Psoas muscle (tissue), 8 donors: ENCODE measurements at places on chromosomes 16 and 17.

- no peak for DNase-seq
Measured at GRCh38 chr17:67461228-67461780, 84.2 kb downstream of the PITPNC1 start.

DNA sequence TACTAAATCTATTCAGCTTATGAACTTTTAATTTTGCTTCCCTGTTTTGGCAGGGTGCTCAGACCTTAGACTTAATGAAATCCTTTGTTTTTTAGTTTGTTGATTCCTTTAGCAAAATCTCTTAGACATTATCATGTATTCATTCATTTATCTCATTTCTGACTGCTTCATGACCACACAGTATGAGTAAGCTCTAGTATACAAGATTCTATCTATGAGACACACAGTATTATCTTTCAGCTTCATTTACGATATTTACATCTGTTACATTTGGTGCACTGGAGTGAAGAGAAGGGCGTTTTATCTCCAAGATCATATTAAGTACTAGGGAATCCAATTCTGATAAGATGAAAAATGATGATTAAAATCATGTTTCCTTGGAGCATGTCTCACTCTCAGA lies 448.1 kb upstream of the CA10 start:
- DNase-seq = no peak

DNA sequence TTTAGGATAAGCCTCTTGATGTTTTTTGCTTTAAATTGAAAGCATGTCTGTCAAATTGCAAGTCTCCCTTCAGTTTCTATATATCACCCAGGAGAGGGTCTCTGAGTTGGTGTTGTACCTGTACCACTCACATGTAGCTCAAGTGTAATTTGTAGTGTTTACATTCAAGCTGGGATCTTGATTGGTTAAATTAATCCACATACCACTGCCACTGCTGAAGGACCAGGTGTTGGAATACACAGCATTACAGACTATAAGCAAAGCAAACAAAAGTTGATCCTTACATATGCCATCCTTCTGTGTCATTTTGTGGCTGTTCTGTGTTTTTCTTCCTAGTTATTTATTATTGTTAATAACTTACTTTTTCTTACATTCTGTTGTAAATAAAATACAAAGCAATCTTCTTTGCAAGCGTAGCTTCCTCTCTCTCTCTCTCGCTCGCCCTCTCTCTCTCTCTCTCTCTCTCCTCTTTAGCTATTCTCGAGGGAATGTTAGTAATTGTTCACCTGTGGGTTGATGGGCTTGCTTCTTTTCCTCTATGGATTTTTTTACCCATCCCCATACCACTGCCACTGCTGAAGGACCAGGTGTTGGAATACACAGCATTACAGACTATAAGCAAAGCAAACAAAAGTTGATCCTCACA lies 20.8 kb upstream of the NOL11 start:
- no peak for DNase-seq

DNA sequence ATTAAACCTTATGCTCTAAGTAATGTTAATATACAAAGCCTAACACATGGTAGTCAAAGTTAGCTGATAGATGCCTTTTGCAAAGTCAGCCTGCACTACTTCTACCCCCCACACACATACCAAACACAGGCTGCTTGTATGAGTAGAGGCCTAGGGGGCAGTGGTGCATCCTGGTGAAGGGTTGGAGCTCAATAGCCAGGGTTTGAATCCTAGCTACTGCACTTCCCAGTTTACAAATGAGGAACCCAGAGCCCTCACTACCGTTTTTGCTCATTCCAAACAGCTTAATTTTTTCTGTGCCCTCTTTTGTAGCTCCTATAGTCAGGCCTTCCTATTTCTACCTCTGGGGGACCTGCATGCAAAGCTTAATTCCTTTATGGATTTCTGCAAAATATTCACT lies 18.9 kb upstream of the HYDIN start:
- no peak for DNase-seq

GRCh38 chr16:27112093-27112811 lies 45.5 kb downstream of the C16orf82 start:
- DNase-seq = no peak

- DNase-seq = no peak
Measured at GRCh38 chr17:82751171-82751570, 694 bp upstream of the TBCD start.

DNA sequence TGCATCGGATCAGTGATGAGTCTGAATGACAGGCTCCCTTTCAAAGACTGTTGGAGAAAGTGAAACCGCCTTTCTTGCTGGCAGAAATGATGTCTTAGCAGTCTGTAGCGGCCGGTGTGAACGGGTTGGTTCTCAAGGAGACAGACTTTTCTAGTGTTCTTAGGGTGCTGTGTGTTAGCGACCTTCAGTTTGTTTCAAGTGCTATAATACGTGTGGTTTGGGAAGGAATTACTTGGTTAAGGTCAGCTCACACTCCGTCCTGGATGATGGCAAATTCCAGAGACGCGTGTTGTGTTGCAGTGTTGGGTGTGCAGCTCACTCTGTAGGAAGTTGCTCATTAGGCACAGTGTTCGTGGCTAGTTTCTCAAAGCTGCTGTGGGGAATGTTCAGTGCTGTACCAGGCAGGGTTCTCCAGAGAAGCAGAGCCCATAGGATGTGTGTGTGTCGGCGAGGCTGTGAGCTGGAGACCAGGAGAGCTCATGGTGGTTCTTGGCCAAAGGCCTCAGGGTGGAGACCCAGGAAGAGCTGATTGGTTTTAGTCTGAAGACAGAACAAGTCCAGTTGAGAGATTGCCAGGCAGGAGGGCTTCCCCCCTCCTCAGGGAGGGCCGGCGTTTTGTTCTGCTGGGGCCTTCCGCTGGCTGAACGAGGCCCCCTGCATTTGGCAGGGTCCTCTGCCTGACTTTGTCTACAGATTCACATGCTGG lies 37.6 kb downstream of the ZNF750 start:
- DNase-seq = peak; percentile 38

GRCh38 chr17:76219670-76220383 lies 20.5 kb downstream of the RNF157 start:
- no peak for DNase-seq

GRCh38 chr17:13418891-13419290 lies 182.8 kb downstream of the HS3ST3A1 start:
- DNase-seq = no peak

GRCh38 chr17:3697103-3697476 lies 1.1 kb upstream of the P2RX5 start:
- no peak for DNase-seq

- no peak for DNase-seq
Measured at GRCh38 chr16:31301708-31302400, 42.1 kb downstream of the ITGAM start.

- peak; percentile 19 for DNase-seq
Measured at GRCh38 chr16:73365016-73365551, 317.2 kb upstream of the ZFHX3 start.

DNA sequence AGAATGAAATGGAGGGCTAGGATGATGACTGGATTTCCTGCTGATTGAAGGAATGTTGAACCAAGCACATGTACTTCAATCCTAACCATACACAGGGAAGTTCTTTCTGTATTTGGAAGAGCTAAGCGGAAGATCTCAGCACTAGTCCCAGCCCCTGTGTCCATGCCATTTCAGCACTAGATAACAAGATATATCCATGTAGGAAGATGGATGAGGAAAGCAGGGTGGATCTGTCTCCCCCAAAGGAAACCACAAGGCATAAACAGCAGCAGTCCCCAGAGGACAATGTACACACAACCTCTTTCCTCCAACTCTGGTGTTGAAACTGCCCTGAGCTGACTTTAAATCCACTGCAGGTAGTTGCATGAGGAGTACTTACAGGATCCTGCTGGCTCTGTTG lies 75.1 kb downstream of the GRIN2A start:
- DNase-seq = no peak

GRCh38 chr17:2549392-2550211 lies 37.9 kb upstream of the METTL16 start:
- DNase-seq = no peak

DNA sequence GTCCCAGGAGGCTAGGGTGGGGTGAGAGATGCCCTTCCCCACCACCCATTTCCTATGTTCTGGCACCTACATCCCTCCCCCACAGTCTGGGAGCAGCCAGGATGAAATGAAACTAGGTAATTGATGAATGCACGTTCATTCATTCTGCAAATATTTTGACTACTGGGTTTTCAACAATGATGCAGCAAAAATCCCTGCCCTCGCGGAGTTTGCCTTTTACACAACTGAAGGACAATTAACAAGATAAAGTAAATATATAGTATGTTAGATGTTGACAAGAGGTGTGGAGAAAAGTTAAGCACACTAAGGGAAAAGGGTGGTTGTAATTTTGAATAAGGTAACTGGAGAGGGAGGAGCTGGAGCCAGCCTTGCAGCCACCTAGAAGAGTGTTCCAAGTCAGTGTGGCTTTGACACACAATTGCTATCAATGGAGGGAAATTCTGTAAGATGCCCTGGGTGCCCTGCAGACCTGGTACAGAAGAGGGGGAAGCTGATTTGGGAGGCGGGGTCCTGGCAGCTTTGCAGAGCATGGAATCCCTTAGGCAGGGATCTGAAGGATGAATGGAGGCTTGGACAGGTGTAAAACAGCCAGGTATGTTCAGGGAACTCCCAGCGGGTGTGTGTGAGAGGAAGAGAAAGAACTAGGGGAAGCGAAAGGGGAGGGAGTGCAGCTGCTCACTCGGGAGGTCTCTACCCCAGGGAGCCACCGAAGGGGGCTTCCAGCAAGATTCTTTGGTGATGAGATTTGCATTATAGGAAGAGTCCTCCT lies 2.5 kb downstream of the TMEM92 start:
- DNase-seq = no peak

- no peak for DNase-seq
Measured at GRCh38 chr17:55774846-55775271, 24.0 kb downstream of the PCTP start.

- no peak for DNase-seq
Measured at GRCh38 chr16:8882725-8883377, 700 bp downstream of the LITAFD start.

DNA sequence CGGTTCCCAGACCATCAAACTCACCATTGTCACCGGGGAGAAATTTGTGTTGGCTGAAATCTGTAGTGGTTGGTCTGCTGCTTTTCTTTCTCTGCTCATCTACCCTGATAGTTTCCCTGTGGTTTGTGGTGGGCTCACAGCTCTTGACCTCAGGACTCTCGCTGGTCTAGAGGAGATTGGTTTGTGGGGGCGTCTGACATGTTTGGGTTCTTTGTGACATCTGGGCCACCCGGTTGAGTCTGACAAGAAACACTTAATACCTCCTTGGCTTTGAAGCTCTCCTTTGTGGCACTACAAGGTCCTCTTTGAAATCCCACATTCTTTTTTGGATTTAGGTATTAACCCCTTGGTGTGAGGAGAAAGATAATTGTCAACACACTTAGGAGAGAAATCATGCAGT lies 662.0 kb downstream of the WWOX start:
- no peak for DNase-seq

- DNase-seq = peak; percentile 53
Measured at GRCh38 chr16:72937916-72938794, 109.8 kb downstream of the ZFHX3 start.

GRCh38 chr17:15237106-15237425 lies 28.1 kb downstream of the PMP22 start:
- DNase-seq = no peak

GRCh38 chr16:83115491-83116232 lies 488.9 kb downstream of the CDH13 start:
- DNase-seq = no peak

DNA sequence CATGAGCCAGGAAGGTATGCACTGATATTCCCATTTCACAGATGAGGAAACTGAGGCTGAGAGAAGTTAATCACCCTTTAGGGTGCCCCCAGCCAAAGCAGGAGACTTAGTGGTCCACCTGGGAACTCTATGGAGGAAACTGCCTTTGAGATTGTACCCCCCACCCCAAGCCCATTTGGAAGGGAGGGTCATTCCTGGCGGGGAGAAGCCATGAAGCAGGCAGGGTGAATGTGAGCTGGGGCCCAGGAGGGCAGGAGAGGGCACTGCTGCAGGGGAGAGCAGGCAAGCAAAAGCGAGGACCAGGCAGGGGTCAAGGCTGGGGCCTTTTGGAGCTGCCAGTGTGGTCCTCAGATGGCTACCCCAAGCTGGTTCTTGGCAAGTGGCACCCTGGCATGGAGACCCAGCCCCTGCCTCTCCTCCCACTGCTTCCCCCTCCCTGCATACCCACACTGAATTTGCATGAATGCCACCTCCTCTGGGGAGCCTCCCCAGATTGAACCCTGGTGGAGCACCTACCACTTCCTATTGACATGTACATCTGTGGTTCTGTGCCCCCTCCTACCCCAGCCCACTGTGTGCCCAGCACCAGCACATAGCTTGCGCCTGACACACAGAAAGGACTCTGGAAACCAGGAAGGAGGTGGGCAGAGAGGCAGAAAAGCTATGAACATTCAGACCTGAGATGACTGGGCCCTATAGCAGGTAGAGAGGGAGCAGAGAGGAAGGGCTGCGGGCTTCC lies 965 bp upstream of the TMC6 start:
- DNase-seq = no peak

DNA sequence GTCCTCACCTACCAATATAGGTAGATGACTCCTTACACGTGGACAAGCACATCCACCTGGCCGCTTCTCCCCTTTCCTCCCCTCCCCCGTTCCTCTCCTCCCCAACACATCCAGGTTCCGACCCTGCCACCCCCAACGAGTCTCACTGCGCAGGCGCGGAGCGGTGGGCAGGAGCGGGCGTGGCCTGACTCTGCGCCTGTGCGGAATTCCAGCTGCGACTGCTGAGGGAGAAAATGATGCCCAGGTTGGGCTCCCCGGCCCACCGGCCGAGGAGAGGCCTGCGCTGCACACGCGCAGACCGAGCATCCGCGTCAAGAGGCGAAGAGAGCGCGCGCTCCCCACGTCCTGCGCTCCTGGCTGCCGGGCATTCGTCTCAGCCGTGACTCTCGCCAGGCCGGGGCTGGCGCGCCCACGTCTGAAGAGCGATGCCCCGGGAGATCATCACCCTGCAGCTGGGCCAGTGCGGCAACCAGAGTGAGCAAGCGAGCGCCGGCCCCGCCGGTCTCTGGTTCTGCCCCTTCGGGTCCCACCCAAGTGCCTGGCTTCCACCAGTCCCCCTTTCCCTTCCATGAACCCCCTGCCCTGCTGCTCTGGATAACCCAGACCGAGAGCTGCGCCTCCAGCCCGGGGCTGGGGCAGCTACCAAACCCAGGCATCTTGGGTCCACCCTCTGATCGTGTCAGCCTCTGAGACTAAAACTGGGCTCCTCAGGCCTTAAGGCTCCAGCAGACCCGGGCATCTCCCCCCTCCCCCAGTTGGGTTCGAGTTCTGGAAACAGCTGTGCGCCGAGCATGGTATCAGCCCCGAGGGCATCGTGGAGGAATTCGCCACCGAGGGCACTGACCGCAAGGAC lies at the start of gene TUBG2:
TUBG2 (plus strand) TSS at position 206 of the 853 bp plus-strand sequence; CDS start at position 426, 220 bp downstream.
- peak; percentile 91 for DNase-seq

- no peak for DNase-seq
Measured at GRCh38 chr16:50474138-50474537, 74.1 kb upstream of the NKD1 start.

DNA sequence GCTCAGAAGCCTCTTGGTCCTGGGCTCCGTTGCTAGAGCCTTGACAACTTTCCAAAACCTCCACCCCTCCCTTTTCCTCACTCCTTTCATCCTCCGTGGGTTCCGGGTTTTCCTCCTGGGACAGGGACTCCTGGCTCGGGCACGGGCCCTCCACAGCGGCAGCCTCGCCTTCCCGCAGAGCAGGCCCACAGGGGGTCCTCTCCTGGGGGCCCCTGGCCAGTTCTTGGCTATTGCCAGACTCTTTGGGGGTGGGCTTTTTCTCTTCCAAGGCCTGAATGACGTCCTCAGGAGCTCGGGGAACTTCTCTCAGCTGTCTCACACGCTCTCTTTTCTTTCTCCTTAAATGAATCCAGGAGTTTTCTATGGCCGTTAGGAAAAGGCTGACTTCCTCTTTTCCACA lies 19.3 kb upstream of the MNT start:
- no peak for DNase-seq
